IgD-negative memory B cell (primary cell): ENCODE measurements at places on chromosomes 7 and 10. TPM values are rescaled to one million over a fixed set of nuclear protein-coding genes. Genes with fewer than 3 reads are reported as not detected.

Gene COL1A2
- not detected for polyA plus RNA-seq

Gene RAMP3
- polyA plus RNA-seq, result not detected

Gene DNAJB6
- polyA plus RNA-seq, result 106 TPM

Gene MINPP1
- 3.9 TPM for polyA plus RNA-seq

Gene COX15
- 41.7 TPM for polyA plus RNA-seq

Gene MYL7
- polyA plus RNA-seq, result not detected

Gene SPDYE9
- 0.19 TPM for polyA plus RNA-seq

Gene ADCYAP1R1
- not detected for polyA plus RNA-seq

Gene ZNF777
- polyA plus RNA-seq, result 3.0 TPM

Gene LRIT1
- polyA plus RNA-seq, result not detected

Gene LLCFC1
- polyA plus RNA-seq, result not detected

Gene MYL10
- not detected for polyA plus RNA-seq

Gene SPDYE1
- polyA plus RNA-seq, result 0.10 TPM

Gene SDK1
- polyA plus RNA-seq, result not detected

Gene AMZ1
- 1.9 TPM for polyA plus RNA-seq

Gene CPA1
- polyA plus RNA-seq, result not detected

Gene URGCP
- polyA plus RNA-seq, result 24.4 TPM

Gene FKBP6
- not detected for polyA plus RNA-seq

Gene PLAU
- polyA plus RNA-seq, result not detected

Gene CNPY1
- polyA plus RNA-seq, result not detected

Gene PRSS1
- polyA plus RNA-seq, result not detected

Gene PRLHR
- polyA plus RNA-seq, result not detected

Gene SNCG
- not detected for polyA plus RNA-seq

Gene LRRC4
- polyA plus RNA-seq, result not detected

Gene SLC16A12
- not detected for polyA plus RNA-seq

Gene GNGT1
- polyA plus RNA-seq, result not detected

Gene CUZD1
- 1.0 TPM for polyA plus RNA-seq

Gene PNLIP
- not detected for polyA plus RNA-seq

Gene EIF5AL1
- polyA plus RNA-seq, result 0.18 TPM

Gene HOGA1
- not detected for polyA plus RNA-seq

Gene ANKRD2
- polyA plus RNA-seq, result not detected

Gene CHRM2
- not detected for polyA plus RNA-seq

Gene TLX1
- not detected for polyA plus RNA-seq

Gene ZNF365
- not detected for polyA plus RNA-seq

Gene STK31
- polyA plus RNA-seq, result not detected
